ENCODE measurements at places on chromosomes 1 and 21. TPM values are rescaled to one million over a fixed set of nuclear protein-coding genes. Genes with fewer than 3 reads are reported as not detected.

DIO1 gene
- total RNA-seq: not detected

TSTD1 gene
- 29.8 TPM for total RNA-seq

LCE6A gene
- not detected for total RNA-seq

SAMD13 gene
- 9.6 TPM for total RNA-seq

DNA sequence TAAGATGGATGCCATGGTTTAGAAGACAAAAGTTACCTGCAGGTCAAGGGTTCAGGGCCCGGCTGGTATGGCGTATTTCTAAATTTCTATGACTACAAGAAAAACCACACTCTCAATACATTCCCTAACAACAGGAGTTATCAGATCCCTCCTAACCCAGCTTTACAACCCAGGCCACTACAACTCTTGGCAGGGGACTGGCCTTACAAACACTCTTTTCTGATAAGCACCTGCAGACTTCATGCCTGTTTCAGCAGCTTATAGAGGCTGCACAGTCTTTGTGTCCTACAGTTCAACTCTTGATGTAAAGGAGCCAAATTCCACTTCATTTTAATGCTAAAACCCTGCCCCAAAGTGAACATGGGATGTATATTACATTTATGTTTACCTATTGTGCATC, 461.4 kb downstream of the SIPA1L2 start:
- DNase-seq: no peak

DNA sequence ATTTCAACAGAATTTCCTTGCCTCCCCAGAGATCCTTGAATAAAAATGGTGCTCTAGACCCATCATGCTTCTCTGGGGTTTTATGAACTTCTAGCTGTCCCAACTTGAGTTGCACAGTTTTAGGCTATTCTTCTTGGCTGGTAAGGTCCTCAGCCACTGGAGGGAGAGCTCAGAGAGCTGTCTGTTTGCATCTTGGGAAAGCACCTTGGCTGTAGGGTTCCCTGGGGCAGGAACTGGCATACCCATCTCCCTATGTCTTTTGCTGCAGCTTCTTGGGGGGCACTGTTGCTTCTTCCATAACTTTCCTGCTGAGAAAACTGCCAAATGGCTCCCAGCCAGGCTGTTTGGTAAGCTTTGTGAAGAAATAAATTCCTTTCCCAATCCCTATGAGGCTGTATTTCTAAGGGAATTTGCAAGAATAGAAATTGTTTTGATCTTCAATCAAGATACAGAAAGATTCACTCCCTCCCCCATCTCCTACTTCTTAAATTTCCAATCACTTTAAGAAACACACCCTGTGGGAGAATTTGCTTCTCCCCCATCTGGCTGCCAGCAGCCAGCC, 8.2 kb upstream of the FMOD start:
- DNase-seq: no peak

DNA sequence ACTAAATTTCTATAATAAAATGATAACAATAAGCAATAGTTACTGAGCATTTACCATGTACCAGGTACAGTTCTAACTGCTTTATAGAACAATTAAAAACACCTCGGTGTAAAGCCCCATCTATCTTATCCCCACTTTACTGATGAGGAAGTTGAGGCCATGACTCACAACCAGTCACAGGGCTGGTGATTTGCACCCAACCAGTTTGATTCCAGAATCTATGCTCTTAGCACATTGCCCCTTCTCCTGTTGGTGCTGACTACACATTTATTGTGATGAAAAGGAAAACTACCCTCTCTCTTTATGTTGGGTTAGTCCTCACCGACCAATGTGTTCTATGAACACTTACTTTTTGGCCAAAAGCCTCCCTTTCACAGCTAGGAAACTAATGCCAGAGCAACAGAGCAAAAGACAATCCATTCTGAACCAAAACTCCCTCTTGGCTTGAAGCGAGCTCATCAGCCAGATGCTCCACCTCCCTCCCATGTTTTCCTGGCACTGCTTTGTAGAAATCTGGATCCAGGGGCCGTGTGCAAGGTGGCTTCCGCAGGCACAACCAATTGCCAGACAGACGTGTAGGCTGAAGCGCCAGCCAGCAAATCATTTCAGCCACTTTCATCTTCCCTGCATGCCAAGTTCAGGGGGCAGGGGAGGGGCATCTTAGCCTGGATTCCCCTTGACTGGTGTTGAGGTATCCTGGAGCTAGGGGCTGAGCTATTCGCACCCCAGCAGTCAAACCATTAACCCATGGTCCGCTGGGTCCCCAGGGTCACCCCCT, 32.0 kb upstream of the SLC30A1 start:
- DNase-seq: no peak

GRCh38 chr1:112504001-112504660, 4.6 kb upstream of the WNT2B start:
- no peak for DNase-seq

DNA sequence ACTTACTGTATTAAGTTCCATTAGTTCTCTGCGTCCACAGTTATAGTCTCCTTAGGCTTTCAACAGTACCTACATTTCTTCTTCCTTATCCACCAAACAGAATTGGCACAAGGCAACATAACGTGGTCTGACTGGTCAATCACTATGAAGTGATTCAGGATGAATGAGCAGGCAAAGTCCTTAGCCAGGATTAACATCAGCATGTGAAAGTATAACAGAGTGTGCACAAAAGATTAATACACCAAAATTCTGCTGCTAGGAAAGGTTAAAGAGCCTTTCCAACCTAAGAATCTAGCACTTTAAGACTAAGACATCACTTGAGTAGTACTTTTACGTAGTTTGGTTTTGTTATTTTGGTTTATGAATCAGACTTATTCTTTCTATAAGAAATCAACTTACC, 15.8 kb downstream of the DEPDC1 start:
- peak; percentile 97 for DNase-seq

DNA sequence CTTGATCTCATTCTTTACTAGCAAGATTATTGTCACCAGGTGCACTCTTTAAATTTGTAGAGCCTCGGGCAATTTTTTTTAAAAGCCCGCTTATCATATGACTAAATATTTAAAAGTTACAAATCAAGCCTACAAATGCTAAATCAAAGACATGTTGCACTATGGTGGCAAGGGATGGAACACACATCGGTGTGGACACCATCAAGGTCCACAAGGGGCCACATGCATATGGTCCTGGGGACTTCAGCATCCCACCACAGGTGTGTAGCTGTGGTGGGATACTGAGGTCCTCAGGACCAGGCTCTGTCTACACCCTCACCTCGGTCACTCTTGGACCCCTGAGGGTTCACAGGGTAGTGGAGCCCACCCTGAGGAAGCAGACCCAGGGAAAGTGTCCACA, 45.8 kb downstream of the FAM78B start:
- DNase-seq: no peak

DNA sequence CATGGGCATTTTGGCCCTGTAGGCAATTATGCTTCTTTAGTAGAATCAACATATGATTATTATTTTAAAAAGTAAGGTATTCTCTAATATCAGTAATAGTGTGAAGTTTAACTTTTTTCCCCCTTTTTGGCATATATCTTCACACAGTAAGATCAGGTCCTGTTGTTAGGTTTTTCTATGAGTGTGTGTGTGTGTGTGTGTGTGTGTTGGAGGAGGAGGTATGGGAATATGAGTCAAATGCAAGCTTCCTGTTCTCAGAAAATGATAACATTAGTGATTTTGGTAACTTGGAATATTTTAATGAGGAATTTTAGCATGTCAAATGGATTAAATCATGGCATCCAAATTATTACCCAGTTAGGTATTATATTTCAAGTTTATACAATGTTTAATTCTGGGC, 65.8 kb upstream of the BCL10 start:
- no peak for DNase-seq

DNA sequence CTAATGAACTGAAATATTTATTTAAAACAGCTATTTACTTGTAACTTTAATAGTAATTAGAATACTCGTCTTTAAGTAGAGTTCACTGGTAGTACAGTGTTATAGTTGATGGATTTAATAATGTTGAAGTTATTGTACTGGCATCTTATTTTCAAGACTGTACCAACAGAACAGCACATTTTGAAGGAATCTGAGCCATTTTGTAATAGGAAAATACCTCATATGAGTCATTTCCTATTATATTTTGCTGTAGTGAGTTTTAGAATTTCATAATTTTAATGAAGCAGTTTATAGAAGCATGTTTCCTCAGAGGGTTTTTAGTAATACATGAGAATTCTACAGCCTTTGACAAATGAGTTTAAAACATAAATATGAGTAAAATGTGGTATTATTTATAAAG, 258.3 kb downstream of the OLFM3 start:
- DNase-seq: no peak

GRCh38 chr1:84985365-84985764, 11.5 kb downstream of the MCOLN2 start:
- DNase-seq: no peak

GRCh38 chr1:209434066-209434465, 149.4 kb upstream of the CAMK1G start:
- no peak for DNase-seq

GRCh38 chr1:101479945-101480344, 243.1 kb downstream of the S1PR1 start:
- DNase-seq: no peak

GRCh38 chr1:170134521-170134920, 11.2 kb upstream of the NTMT2 start:
- no peak for DNase-seq

GRCh38 chr21:35136106-35136505, 87.0 kb upstream of the RUNX1 start:
- DNase-seq: no peak

GRCh38 chr21:38880577-38880966, 74.8 kb downstream of the ETS2 start:
- no peak for DNase-seq

DNA sequence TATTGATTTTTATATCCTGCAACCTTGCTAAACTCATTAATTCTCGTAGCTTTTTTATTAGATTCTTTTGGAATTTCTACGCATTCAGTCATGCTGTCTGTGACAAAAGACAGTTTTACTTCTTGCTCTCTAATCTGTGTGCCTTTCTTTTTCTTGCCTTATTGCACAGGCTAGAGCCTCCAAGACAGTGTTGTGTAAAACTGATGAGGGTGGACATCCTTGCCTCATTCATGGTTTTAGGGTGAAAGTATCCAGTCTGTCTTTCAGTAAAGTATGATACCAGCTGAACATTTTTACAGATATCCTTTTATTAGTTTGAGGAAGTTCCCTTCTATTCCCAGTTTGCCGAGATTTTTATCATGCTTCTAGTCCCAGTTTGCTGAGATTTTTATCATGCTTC, 133.8 kb downstream of the HS2ST1 start:
- DNase-seq: no peak

DNA sequence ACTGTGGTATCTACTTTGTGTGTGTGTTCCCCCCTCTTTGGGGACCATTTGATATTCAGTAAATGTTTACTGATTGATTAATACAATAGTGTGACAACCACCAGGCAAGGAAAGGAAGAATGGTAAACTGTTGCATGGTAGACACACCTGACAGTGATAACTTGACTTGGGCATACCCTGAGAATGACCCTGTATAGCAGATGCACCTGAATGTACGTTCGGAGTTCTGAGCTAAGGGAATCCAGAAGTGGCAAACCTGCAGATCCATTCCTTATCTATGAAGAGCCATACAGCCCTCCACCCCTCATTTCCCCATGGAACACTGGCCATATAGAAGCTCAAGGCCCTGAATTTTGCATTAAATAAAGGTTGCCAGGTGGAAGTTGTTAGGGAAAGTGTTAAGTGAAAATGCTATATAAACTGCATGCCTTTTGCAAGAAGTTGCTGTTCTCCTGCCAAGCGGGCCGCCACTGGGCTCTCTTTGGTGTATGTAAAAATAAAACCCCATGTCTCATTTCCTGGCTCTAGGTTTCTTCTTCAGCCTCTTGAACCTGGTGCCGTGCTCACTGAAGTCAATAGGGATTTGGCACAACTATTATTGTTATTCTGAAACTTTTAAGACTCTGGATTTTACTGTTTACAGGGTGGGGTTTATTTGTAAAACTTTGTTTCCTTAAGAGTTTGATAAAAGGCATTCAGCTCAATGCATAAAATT, 32.6 kb upstream of the DENND1B start:
- no peak for DNase-seq

GRCh38 chr1:204469304-204469703, 25.3 kb downstream of the PIK3C2B start:
- no peak for DNase-seq

DNA sequence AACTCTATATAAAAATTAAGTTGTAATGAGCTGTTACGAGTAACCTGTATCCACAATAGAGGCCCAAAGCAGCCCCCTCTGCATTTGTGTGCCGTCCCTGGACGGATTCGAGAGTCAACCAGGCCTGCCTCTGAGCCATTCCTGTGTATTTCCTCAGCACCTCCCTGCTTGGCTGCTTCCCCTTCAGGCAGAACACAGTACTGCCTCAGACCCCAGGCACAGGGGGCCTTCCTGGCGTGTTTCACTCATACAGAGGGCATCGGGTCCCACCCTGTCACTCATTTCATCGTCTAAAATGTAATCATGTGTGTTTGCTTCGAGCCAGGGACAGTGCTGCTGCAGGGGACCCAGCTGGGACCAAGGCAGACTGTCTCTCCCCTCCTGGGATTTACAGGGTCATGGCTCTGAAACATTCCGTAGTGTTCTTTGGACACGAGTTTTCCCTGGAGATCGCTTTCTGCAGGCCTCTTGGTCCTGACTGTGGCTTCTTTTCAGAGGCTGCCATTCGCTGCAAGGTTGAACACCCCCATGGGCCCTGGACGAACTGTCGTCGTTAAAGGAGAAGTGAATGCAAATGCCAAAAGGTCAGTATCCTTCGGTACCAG, 19.4 kb downstream of the LGALS8 start:
- no peak for DNase-seq

DNA sequence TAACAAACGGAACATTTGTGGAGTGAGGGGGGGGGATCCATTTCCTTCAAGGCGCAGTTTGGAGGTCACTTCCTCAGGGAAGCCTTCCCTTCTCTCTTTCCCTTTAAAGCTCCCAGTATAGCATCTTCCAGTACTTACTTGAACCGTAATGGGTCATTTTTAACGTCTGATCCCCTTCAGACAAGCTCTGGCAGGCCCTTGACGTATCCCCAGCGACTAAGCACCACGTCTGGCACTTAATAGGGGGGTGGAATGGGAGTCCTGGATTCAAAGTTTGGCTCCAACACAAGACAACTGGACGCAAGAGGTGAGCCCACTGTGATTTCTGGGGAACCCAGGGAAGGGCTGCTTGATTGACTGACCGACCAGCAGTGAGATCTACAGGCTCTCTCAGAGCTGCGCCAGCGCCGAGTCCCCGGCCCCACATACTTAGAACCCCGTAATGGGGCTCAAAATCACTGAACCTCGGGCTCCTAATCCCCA, 441 bp downstream of the YARS1 start:
- DNase-seq: peak; percentile 7

DNA sequence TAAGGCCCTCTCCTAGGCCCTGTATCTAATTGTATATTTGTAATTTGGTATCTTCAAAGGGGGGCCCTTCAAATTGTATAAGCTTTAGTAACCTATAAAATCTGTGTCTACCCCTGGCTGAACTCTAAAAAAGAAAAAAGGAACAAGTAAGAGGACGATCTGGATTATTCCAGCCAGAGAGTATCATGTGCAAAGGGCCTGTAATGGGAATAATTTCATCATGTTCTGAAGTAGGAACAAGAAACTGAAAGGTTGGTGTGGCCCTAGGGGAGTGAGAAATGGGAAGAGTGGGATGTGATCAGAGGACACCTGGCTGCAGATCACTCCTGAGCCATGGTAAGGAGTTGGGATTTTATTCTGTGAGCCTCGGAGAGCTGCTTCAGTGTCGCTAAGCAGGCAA, 14.7 kb downstream of the PTAFR start:
- DNase-seq: no peak

All from NCI-H460 (cell line).